ENCODE measurements at places on chromosomes 3 and 15.

GRCh38 chr3:27345493-27345892 is 23.7 kb downstream of the NEK10 start:
- no peak for DNase-seq
- peaks cover 14% of the 10 kb centered on the region for H3K4me1 ChIP-seq
- peaks cover 2% of the 10 kb centered on the region for H3K36me3 ChIP-seq
- no peak overlapping the region for H3K27ac ChIP-seq
- no peaks in the 10 kb centered on the region for H3K27me3 ChIP-seq
- H3K4me3 ChIP-seq: no peak overlapping the region

GRCh38 chr3:47849699-47850563 is 47.0 kb downstream of the DHX30 start:
- H3K27me3 ChIP-seq: no peaks in the 10 kb centered on the region
- peak overlapping the region; percentile 38 for H3K27ac ChIP-seq
- H3K36me3 ChIP-seq: peaks cover 25% of the 10 kb centered on the region
- no peak for DNase-seq
- H3K4me3 ChIP-seq: no peak overlapping the region

DNA sequence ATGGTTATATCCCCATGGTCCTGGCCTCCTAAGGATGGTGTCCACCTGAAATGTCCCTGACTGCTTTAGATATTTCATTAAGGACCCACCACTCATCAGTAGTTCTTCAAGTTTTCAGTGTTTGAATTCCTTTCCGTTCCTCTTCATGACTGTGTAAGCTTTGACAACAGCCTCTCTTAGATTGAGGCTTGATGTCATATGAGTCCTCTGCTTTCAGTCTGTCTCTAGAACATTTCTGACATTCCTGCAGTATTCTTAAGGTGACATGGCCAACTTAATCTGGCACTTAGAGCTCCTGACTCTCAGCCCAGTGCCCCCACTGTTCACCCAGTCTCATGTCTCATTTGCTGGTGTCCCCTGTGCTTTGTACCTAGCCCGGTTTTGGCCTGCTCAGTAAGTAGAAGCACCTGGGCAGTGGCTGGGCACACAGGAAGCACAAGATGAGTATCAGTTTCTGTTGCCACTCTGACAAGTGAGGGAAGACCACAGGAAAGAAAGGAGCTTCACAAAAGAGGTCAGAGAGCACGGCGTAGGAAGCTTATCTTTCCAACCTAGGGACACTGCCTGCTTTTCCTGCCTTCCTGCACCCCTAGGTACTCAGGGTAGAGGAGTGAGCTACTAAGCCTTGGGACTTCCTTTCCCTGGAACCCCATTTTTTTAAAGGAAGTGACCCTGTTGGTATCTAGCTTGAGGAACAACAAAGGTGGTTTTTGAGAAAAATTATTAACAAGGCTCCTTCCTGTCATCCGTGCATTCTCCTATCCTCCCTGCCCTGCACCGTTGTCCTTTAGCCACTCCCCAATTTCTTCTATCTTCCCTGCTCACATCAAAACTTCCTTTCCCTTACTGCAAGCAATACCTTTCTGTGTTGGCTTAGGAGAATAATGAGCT is 103.1 kb downstream of the KLHL25 start:
- peaks cover 61% of the 10 kb centered on the region for H3K4me1 ChIP-seq
- H3K27me3 ChIP-seq: no peaks in the 10 kb centered on the region
- peak overlapping the region; percentile 98 for H3K27ac ChIP-seq
- peak overlapping the region; percentile 90 for H3K4me3 ChIP-seq

- H3K4me1 ChIP-seq: no peaks in the 10 kb centered on the region
- no peak for DNase-seq
- H3K4me3 ChIP-seq: no peak overlapping the region
- H3K27me3 ChIP-seq: peaks cover 48% of the 10 kb centered on the region
- no peak overlapping the region for H3K27ac ChIP-seq
- H3K36me3 ChIP-seq: no peaks in the 10 kb centered on the region
Observed at GRCh38 chr3:156102267-156102931, 18.0 kb upstream of the KCNAB1 start.

GRCh38 chr3:32493437-32494414 is 8.9 kb downstream of the CMTM6 start:
- DNase-seq: no peak
- peaks cover 13% of the 10 kb centered on the region for H3K4me1 ChIP-seq
- H3K36me3 ChIP-seq: peaks cover 19% of the 10 kb centered on the region
- no peaks in the 10 kb centered on the region for H3K27me3 ChIP-seq
- H3K4me3 ChIP-seq: no peak overlapping the region
- H3K27ac ChIP-seq: no peak overlapping the region

DNA sequence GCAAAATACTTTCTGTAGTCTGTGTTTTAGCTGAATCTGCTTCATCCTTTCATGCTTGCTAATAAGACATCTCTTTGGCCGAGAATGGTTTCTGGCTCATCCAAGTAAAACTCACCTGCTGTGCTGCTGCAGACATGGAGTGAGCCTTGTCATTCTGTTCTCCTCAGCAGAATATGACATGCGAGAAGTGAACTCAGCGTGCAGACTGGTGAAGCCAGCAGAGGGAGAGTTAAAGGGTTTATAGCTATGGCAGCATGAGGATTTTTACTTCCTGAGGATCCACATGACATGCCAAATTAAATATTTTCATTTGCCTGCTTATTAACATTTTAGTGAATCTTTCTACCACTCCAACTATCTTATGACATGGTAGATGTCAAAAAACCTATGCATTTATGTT is 658.4 kb upstream of the NECTIN3 start:
- no peak for DNase-seq
- no peak overlapping the region for H3K4me3 ChIP-seq
- H3K4me1 ChIP-seq: no peaks in the 10 kb centered on the region
- H3K36me3 ChIP-seq: no peaks in the 10 kb centered on the region
- H3K27me3 ChIP-seq: peaks cover 9% of the 10 kb centered on the region

DNA sequence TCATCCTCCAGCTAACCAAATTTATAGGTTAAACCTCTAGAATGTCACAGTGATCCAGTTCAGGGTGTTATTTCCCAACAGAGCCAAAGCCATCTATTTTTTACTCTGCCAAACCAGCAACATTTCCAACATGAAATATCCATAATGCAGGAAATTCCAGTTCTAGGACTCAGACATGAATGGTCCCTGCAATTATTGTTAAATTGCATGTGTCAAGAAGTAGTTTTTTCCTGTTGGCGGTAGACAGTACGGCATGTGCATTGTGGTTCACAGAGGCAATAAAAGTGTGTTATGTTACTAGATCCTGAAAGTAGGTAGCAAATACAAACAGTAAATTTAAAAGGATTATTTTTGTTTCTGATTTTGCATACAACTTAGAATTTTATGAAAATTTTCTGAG is 215.7 kb upstream of the THBS1 start:
- no peak for DNase-seq
- peaks cover 63% of the 10 kb centered on the region for H3K27me3 ChIP-seq
- H3K4me1 ChIP-seq: no peaks in the 10 kb centered on the region
- H3K4me3 ChIP-seq: no peak overlapping the region

GRCh38 chr3:48543271-48543866 is 13.2 kb downstream of the PFKFB4 start:
- H3K27ac ChIP-seq: no peak overlapping the region
- no peaks in the 10 kb centered on the region for H3K36me3 ChIP-seq
- DNase-seq: no peak
- H3K4me1 ChIP-seq: peaks cover under 1% of the 10 kb centered on the region
- no peaks in the 10 kb centered on the region for H3K27me3 ChIP-seq
- H3K4me3 ChIP-seq: no peak overlapping the region

GRCh38 chr15:80095969-80096368 is 36.5 kb downstream of the ZFAND6 start:
- H3K4me1 ChIP-seq: peaks cover 36% of the 10 kb centered on the region
- H3K27me3 ChIP-seq: no peaks in the 10 kb centered on the region
- H3K4me3 ChIP-seq: no peak overlapping the region
- no peak overlapping the region for H3K27ac ChIP-seq
- no peak for DNase-seq

DNA sequence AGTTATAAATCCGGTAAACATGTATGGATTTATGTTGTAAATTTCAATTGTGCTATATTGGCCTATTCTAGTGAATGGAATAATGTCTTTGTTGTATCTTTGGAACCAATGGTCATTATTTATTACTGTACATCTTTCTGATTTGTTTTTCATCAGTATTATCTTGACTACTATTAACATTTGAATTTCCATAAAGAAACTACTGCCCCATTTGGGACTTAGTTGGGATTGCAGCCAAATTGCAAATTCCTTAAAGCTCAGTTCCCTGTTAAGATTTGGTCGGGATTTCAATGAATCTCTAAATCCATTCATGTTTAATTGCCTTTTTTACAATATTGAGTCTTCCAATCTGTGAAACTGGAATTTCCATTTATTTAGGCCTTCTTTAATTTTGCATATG is 822.4 kb upstream of the CADM2 start:
- no peak overlapping the region for H3K4me3 ChIP-seq
- H3K27ac ChIP-seq: no peak overlapping the region
- H3K36me3 ChIP-seq: no peaks in the 10 kb centered on the region
- no peaks in the 10 kb centered on the region for H3K4me1 ChIP-seq
- no peaks in the 10 kb centered on the region for H3K27me3 ChIP-seq

GRCh38 chr15:27232876-27233275 is 261.9 kb downstream of the GABRG3 start:
- H3K27me3 ChIP-seq: no peaks in the 10 kb centered on the region
- no peak overlapping the region for H3K27ac ChIP-seq
- no peak overlapping the region for H3K4me3 ChIP-seq
- H3K4me1 ChIP-seq: no peaks in the 10 kb centered on the region

- H3K27ac ChIP-seq: peak overlapping the region; percentile 89
- DNase-seq: peak; percentile 16
Observed at GRCh38 chr15:52529341-52529924, 753 bp upstream of the MYO5A start.

DNA sequence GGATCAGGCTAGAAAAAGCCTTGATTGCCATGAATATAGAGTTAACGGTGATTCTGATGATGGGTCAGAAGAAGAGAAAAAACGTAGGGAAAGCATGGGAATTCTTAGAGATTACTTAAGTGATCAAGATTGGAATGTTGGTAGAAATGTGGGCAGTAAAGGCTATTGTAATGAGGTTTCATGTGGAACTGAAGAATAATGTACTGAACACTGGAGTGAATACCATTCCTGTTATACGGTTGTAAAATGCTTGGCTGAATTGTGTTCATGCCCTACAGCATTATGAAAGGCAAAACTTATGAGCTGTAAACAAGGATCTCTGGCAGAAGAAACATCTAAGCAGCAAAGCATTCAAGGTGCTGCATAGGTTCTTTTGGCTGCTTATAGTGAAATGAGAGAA is 414.1 kb upstream of the CBLB start:
- no peak overlapping the region for H3K4me3 ChIP-seq
- no peaks in the 10 kb centered on the region for H3K36me3 ChIP-seq
- no peak overlapping the region for H3K27ac ChIP-seq
- H3K4me1 ChIP-seq: peaks cover under 1% of the 10 kb centered on the region
- DNase-seq: no peak

DNA sequence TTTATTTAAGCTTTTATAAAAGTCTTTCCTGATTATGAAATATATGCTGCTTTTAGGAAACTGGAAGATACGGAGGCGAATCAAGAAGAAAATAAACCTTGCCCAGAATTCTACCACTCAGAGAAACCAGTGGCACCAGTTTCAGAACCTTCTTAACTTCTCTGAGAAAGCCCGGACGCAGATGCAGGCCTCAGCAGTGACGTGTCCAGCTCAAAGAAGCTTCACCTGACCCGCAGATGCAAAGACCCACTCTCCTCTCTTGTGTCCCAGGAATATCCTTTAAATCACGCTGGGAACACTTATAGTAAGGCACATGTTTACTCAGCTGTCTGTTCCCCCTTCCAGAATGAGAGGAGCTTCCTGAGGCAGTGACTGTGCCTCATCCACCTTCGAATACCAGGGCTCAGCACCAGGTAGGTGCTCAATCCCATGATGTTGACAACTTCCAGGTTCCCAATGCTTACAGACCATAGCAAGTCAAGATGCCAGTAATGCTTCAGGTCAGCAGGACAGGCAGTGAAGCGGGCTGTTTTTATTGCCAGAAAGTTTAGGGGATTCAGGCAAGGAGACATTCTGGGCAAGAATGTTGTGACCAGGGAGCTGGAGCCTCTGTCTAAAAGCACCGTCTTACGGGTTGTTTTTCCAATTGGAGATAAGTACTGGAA is 39.9 kb upstream of the LDHAL6B start:
- peaks cover 2% of the 10 kb centered on the region for H3K36me3 ChIP-seq
- no peak overlapping the region for H3K4me3 ChIP-seq
- H3K4me1 ChIP-seq: no peaks in the 10 kb centered on the region
- DNase-seq: no peak
- H3K27ac ChIP-seq: no peak overlapping the region

GRCh38 chr3:70539908-70540307 is 227.5 kb upstream of the MDFIC2 start:
- DNase-seq: no peak
- no peak overlapping the region for H3K4me3 ChIP-seq
- H3K4me1 ChIP-seq: no peaks in the 10 kb centered on the region
- peaks cover 59% of the 10 kb centered on the region for H3K27me3 ChIP-seq

DNA sequence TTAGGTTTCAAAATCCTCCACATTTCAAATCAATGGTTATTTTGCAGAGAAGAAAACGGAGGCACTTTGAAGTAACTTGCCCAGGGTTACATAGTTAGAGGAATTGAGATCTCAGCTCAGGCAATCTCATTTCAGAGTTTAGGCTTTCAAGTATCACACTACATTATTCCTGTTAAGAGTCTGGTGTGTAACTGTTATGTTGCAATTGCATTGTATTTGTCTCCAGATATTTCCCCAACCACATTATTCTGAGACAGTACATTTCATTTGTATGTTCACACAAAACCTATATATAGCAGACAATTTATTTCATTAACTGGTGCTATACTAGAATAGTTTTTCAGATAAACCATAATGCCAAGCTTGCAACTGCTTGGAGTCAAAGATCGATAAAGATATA is 154.2 kb upstream of the TSPAN3 start:
- H3K4me1 ChIP-seq: peaks cover 8% of the 10 kb centered on the region
- H3K36me3 ChIP-seq: no peaks in the 10 kb centered on the region
- H3K27me3 ChIP-seq: no peaks in the 10 kb centered on the region
- DNase-seq: no peak

DNA sequence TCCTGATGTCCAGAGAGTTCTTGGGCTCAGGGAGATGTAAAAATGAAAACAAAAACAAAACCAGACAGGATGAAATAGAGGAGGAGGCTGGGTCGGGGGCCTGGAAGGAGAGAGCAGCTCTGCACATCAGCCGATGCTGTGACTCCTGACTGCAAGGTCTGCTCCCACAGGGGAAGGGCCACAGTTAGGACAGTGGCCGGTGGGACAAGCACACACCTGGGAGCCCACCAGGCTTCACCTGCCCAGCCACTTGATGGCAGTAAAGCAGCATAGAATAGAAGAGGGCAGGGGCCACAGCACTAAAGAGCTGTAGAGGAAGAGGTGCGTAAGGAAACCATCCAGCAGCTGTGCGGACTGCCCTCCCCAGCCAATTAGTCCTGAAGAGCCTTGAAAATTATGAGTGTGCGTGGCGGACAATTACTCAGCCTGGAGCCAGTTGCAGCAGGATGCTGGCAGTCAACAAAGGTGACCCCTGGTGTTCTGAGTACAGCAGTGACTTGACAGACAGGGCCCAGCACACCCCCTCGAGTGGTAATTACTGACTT is 29.8 kb downstream of the ALS2CL start:
- H3K4me1 ChIP-seq: no peaks in the 10 kb centered on the region
- H3K27ac ChIP-seq: no peak overlapping the region
- no peak for DNase-seq
- H3K4me3 ChIP-seq: no peak overlapping the region

GRCh38 chr3:59480486-59480995 is 430.7 kb upstream of the CFAP20DC start:
- peak overlapping the region; percentile 67 for H3K4me3 ChIP-seq
- peaks cover 16% of the 10 kb centered on the region for H3K4me1 ChIP-seq
- no peaks in the 10 kb centered on the region for H3K36me3 ChIP-seq
- no peak for DNase-seq
- peak overlapping the region; percentile 19 for H3K27ac ChIP-seq
